Calu3 (cell line): ENCODE measurements at places on chromosomes 1 and 21. TPM values are rescaled to one million over a fixed set of nuclear protein-coding genes. Genes with fewer than 3 reads are reported as not detected.
A peak's percentile ranks its signal among the peaks of the same experiment; 100 is the strongest.

DNA sequence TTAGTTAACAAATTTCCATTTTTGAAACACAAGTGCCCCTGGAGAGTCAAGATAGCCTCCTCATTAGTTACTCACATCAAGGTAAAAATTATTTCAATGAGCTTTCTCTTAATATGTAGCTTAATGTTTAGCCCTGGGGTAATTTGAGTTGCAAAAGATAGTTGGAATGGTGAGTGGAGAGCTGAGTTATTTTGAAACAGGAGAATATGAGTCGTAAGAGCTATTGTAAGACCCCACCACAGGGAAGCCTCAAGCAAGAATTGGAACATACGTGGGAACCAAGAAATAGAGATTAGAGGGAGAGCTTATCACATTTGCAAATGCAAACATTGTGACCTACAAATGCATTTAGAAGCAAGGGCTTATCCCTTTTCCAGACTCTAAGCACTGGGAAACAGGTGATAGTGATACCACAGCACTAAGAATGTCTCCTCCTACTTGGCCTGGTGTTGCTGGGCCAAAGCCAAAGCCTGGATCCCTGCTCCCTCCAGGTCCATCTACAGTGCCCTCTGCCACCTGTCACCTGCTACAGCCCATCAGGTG lies 635.1 kb downstream of the PTPRC start:
- H3K4me3 ChIP-seq: peak overlapping the region; percentile 12
- peaks cover 8% of the 10 kb centered on the region for H3K36me3 ChIP-seq
- peak; percentile 33 for DNase-seq

GRCh38 chr1:200230671-200231070 lies 179.2 kb downstream of the ZNF281 start:
- no peaks in the 10 kb centered on the region for H3K4me1 ChIP-seq
- peaks cover 3% of the 10 kb centered on the region for H3K27me3 ChIP-seq
- no peak overlapping the region for H3K4me3 ChIP-seq
- no peak for DNase-seq
- H3K27ac ChIP-seq: no peak overlapping the region
- no peaks in the 10 kb centered on the region for H3K36me3 ChIP-seq

DNA sequence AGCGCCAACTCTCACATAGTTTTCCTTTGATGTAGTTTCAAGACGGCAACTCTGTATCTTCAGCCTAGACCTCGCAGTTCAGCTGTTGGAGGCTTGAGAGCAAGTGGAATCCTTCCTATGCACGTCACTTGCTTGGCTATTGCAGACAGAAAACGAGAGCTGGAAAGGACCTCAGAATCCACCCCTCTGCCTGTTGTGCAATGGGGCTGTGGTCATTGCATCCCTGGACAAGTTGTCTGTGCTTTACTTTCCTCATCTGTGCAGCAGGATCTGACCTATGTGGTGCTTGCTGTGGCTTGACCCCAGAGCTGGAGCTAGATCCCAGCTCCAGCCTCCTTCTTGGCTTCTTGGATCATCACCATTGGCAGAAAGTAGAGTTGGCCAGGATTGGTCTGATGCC lies 50.0 kb upstream of the IGSF21 start:
- H3K4me3 ChIP-seq: no peak overlapping the region
- no peak overlapping the region for H3K27ac ChIP-seq
- peaks cover 93% of the 10 kb centered on the region for H3K27me3 ChIP-seq
- no peak for DNase-seq
- no peaks in the 10 kb centered on the region for H3K4me1 ChIP-seq

DNA sequence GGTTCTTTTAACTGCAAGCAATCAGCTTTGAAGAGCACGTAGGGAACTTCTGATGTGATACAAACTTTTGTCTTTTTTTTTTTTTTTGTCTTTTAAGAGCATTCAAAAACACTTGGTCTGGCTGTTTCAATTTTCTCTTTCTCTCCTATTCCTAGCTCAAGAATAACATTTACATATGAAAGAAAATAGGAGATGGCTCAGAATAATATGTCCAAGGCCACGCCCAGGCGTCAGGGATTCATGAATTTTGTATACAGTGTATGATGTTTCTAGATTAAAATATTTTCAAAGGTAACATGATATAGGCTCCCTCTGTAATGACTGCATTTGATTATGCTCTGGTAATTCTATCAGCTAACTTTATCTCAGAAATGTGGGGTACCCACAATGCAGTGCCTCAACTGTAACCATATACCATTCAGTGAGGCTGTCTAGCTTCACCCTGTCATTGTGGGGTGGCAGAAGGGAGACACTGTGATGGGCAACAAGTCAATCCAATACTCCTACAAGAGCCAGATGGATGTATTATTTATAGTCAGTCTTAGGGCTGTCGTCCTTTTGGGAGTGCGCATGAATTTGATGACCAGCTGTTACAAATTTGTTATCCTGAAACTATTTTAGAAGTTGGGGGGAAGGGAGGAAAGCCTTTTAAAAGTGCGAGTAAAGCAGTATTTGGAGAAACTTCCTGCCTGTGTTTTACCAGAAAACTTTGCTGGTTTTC lies 1.5 kb upstream of the AKNAD1 start:
- no peak overlapping the region for H3K27ac ChIP-seq
- no peaks in the 10 kb centered on the region for H3K36me3 ChIP-seq
- H3K27me3 ChIP-seq: no peaks in the 10 kb centered on the region
- no peak overlapping the region for H3K4me3 ChIP-seq
- DNase-seq: no peak
- no peaks in the 10 kb centered on the region for H3K4me1 ChIP-seq

- no peak for DNase-seq
- H3K27me3 ChIP-seq: no peaks in the 10 kb centered on the region
- peaks cover 23% of the 10 kb centered on the region for H3K36me3 ChIP-seq
- no peaks in the 10 kb centered on the region for H3K4me1 ChIP-seq
- H3K4me3 ChIP-seq: no peak overlapping the region
Measured at GRCh38 chr21:46289655-46290179, 3.6 kb downstream of the YBEY start.

Gene CMPK1
- total RNA-seq: 162 and 170 TPM in 2 replicates

Gene CASQ1
- not detected in 2 replicates for total RNA-seq
